ENCODE measurements at places on chromosomes 12 and 14. TPM values are rescaled to one million over a fixed set of nuclear protein-coding genes. Genes with fewer than 3 reads are reported as not detected.

Gene RNASE7
- total RNA-seq = not detected

Gene ITPR2
- 43.2 TPM for total RNA-seq

Gene MYF6
- not detected for total RNA-seq

Gene PTPRQ
- total RNA-seq = under 0.01 TPM

DNA sequence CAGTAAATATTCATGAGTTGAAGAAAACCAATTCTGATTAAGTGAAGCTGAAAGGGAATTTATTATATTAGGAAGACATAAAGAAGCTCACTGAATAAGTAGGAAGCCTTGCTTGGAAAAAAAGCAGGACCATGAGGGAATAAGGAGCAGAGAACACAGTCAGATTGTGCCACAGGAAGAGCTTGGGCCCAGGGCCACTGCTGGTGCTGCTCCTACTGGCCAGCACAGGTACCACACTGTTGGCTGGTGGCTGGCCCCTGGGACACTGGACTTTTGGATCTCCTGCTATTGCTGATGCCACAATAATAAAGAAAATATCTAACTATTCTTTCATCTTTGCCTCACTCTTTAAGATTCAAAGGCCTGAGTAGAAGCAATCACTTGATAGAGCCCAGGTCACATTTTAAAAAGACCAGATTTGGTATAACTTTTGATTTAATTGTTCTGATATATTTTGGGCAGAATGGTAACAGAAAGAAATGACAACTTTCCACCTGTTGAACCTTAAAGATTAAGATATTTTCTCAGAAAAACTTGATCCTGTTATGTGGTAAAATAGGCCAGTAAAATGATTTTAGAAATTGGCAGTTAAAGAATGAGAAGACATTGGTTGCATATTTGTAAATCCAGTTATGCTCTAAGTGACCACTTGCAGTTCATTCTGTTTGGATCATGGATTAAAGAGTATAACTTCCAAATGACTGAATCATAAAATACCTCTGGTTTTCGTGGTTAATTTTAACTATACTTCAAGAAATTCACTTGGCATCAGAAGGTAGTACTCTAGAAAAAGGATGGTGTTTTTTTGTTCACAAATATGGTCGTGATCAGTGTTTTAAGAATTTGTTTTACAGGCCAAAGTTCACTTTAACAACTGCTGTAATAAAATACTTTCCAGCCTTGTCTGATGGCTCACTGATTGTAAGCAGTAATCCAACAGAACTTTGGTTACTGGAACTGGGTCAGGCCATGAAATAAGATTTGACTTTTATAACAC is 68.3 kb downstream of the DERA start:
- peak; percentile 63 for DNase-seq

DNA sequence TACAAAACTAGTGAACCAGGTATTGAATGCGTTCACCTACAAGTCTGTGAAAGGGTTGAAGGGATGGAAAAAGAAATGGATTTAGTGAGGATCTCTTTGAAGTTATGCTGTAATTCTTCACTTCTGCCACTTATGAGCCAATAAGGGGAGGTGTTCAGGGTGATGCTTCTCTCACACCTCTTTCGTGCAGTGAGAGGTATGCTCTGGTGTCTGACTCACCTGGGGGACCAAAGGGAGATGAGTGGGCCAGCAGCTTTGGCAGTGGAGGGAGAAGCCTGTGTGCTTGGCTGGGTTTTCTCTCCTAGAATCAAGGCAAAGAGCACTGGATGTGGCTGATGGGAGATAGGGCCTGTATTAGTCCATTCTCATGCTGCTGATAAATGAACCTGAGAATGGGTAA is 45.4 kb downstream of the E2F7 start:
- DNase-seq = no peak

DNA sequence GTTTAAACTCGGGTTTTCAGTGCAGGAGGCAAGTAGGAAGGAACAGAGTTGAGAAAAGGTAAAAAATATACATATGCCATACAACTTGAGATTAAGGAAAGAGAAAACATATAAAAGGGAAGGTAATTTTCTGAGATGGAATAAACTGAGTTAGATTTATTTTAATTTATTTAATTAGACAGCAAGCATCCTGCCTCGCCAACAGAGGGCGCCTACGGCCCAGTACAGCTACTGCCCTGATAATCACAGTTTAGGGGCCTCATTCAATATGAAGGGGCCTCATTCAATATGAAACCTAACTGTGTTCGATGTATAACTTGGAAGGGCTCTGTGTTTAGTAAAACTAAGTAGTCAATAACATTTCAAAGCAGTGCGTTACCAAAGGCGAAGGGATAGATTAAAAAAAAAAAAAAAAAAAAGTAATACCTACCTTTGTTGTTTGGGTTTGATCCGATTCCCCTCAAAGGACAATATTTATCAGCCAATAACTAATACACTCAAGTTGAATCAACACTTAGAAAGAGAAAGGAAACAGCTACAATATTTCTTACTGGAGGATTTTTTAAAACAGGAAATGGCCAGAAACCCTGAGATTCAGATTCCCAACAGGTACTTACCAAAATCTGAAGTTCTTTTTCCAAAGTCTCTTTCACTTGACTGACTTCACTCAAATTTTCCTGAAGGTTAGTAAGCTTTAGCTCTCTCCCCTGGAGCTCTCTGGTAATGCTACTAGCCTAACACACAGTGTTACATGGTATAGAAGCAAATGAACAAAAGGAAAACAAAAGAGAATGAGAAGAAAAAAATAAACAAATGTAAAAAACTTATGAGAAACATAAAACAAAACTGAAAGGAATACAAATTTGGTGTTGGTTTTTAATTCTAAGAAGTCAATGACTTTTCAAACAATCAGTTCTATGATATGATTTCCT is 70.0 kb upstream of the VPS33A start:
- DNase-seq = peak; percentile 69

DNA sequence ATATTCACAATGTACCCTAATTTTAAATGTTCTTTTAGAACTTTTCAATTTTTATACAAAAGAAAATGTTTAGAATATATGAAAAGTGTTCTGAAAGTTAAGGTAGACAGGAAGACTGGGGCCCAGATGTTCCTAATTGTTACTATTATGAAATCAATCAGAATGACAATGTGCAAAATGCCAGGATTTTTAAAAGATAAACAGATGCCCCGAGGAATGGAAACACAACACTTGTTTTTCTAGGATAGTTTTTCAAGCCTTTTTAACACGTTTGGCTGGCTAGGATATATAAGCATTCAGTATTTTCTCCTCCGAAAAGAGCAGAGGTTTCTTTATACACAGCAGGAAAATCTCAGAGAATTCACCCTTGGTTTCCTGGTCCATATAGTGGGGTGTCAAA is 106.8 kb downstream of the ESR2 start:
- DNase-seq = no peak

DNA sequence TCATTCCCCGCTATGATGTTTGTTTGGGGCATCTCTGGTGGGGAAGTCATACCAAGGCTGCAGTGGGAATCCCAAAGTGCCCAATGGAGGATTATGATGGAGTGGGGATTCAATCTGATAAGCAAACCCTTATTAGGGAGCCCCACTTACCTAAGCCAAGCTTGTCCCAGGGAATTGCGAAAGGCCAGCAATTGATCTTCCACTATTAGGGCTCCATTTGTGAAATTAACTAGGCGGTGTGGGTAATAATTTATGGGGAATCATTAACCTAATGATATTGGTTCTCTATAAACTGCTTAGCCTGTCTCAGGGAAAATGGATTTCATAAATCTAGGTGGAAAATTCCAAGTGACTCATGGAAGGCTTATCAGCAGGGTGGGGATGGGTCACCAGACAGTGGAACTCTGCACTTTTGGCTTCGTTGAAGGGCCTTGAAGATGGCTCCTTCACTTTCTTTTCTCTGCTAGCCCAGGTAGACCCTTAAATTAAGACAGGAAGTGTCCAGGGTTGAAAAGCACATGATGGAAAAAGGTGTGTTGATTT is 113.0 kb upstream of the WSCD2 start:
- DNase-seq = no peak

GRCh38 chr12:57521525-57522010 is 1.1 kb upstream of the MBD6 start:
- peak; percentile 50 for DNase-seq

GRCh38 chr12:11812586-11813437 is 163.3 kb downstream of the ETV6 start:
- peak; percentile 52 for DNase-seq

DNA sequence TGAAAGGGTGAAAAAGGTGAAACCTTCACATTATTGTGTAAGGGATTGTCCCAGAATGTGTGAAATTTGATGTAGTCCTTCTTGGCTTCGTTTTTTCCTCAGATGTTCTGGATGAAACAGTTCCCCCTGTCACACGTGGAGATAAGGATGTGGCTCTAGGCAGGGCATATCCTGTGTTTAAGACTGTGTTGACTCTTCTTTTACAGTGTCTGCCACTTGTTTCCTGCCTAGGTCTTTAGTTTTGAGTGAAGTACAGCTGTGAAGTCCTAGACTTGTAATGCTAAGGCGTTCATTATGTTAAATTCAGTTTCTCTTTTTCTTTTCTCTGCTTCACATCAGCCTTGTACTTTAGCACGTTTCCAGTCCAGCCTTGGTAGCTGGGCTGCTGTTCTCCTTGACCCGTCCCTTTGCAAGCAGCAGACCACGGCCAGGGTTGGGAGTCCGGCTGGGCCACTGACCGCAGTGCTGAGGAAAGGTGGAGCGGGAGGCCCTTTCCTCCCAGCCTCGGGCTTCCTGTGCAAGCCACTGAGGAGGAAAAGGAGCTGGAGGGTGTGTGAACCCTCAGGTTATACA is 59.1 kb downstream of the RASSF3 start:
- DNase-seq = peak; percentile 78

- DNase-seq = no peak
Observed at GRCh38 chr12:8596561-8596960, 16.1 kb downstream of the AICDA start.

DNA sequence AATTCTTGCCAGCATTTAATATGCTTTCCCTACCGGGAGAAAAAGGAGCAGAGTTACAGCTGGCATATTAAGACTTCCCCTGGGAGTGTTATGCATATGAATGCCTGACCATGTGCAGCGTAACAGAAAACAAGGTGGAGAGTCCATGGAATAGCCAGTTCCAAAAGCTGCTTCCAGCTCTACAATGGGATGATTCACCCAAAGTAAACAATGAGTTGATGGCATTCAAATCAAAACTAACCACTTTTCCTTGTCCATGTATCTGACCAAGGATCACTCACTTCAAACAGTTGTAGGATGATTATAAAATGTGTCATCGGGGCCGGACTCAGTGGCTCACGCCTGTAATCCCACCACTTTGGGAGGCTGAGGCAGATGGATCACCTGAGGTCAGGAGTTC is 48.1 kb upstream of the BICDL1 start:
- DNase-seq = peak; percentile 65

- no peak for DNase-seq
Observed at GRCh38 chr14:23362200-23362599, 2.8 kb downstream of the EFS start.

DNA sequence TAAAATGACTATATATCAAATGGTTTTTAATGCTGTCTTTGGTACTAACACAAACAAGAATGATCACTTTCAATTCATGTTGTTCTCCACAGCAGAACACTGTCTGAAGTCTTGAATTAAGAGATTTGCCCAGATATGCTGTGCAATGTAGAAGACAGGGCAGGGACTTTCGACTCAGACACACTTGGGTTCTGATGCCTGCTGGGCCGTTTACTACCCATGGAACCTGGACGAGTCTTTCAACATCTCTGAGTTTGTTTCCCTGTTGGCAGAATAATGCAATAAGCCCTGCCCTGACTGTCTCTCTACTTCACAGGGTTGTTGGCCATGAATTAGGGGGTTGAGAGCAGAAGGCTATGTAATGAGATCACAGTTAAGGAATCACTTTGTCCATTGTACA is 162.6 kb upstream of the TMPO start:
- no peak for DNase-seq
